ENCODE measurements at places on chromosomes 13 and 19. TPM values are rescaled to one million over a fixed set of nuclear protein-coding genes. Genes with fewer than 3 reads are reported as not detected.

ZNF208 gene
- 1.0 TPM for polyA plus RNA-seq

WDR88 gene
- polyA plus RNA-seq, result not detected

- DNase-seq, result no peak
Observed at GRCh38 chr19:3642987-3643673, 16.5 kb upstream of the CACTIN start.

TEX101 gene
- not detected for polyA plus RNA-seq

GRCh38 chr13:74774264-74774663 lies 640.1 kb upstream of the KLF12 start:
- no peak for DNase-seq

- no peak for DNase-seq
Observed at GRCh38 chr19:45953676-45954075, 20.0 kb downstream of the NOVA2 start.

- DNase-seq, result no peak
Observed at GRCh38 chr19:35015270-35015953, 14.9 kb upstream of the SCN1B start.

All from urinary bladder (tissue), 4 donors.